ENCODE measurements at places on chromosomes 16 and 17.

DNA sequence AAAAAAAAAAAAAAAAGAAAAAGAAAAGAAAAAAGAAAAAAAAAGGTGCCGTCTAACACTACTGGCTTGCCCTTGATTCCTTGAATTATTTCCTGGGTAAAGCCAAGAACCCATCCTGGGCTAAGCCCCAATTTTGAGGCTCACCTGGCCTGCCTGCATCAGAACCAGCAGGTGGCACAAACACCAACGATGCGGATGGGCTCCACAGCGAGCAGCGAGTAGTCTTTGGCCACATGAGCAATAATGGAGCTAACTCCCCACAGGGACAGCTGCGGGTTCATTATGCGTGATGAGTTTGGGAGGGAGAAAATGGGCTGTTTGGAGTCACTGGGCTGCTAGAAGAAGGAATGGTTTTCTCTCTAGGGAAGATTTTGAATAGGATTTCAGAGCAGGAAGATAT, 91.1 kb downstream of the ASIC2 start:
- DNase-seq = no peak

DNA sequence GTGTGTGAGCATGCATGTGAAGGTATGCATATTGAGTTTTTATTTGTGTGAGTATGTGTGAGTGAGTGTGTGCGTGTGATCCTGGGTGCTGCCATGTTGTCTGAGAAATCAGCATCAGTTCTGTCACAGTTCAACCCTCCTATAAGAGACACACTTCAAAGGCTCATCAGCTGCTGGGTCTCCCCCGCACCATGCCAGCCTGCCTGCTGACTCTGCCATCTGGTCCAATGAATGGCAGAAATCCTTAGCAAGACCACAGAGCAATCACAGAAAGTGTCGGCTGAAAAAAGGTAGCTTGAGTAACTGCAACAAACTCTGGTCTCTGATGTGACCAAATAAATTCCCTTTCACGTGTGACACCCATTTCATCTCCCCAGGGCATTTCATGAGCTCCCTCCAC, 381.8 kb upstream of the MAF start:
- DNase-seq = no peak

DNA sequence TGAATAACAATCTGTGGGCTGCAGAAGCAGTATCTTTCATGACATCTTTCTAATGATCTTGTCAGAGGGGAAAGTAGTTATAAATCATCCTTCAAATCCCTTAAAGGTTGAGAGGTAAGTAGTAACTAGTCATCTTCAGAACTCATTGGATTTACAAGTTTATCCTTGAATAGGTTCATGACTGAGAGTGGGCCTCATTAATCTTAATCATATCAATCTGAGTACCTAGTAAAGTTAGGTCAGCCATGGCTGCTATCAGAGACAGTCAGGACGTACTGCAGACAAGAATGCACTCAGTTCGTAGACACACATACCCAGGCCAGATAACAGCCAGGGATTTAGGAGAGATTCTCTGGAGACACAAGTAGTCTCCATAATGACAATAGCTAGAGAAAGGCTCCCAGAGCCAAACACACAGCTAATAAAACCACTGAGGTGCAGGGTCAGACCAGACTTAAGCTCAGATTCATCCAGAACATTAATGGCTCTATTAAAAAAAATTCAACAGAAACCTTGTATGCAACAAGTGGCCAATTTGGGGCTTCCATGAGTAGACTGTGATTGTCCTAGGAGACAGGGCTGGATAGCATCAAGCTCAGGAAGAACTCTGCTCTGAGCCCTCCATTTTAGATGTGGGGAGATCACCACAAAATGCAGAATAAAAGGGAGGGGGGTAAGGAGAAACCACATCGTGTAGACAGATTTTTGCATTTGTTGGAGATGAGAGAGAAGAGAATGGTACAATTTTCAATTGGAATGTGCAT, 65.8 kb downstream of the TBX4 start:
- no peak for DNase-seq

GRCh38 chr16:89436366-89436765, 54.0 kb downstream of the ANKRD11 start:
- no peak for DNase-seq

DNA sequence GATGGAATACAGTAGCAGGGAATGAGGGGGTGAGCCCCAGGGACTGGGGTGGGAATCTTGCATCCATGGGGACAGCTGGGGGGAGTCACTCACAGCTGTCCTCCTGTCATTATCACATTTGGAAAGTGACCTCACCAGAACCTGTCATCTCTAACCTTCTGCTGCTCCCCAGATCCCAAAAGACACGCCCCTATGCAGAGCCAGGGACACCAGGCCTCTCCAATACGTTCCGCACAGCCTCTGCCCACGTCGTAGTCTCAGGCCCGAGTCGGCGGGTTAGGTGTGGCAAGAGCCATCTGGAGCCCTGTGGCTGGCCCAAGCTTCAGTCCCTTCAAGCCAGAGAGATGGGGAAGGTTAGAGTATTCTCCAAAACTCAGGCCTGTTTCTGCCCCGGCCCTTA, 214.3 kb downstream of the ENGASE start:
- DNase-seq = no peak

- no peak for DNase-seq
These were observed 234.6 kb downstream of the TMEM114 start for GRCh38 chr16:8355675-8356074.

GRCh38 chr16:12026741-12027490, 50.4 kb downstream of the SNX29 start:
- no peak for DNase-seq

- DNase-seq = no peak
These were observed 32.2 kb downstream of the APPBP2 start for GRCh38 chr17:60493847-60494321.

DNA sequence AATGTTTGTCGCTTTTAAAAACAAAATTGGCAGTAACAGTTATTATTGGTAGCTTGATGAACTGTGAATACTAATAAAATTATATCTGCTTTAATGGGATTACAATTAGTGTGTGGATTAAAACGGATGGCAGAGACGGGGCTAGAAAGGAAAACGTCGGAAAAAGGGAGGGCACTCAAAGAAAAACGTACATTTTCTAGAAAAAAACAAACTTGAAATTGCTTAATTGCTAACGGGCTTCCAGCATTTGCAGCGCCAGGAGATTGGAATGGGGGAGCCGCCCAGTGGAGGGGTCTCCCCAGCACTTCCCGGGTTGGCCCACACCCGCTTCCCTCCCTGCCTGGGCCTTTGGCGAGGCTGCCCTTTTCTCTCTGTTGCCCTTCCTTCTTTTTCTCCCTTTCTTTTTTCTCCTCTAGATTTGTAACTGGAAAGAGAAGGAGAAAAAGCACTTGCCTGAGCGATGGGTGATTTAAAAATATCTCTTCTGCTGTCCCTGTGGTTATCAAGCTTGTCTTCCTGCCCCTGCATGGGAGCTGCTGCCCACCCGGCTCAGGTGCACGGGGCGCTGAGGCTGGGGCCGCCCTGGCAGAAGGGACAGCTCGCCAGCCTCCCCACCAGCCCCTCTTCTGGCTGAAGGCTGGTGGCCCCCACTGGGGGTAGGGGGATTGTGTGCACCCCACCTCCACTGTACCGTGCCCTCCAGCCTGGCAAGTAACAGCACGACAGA, 5.9 kb downstream of the BAHCC1 start:
- DNase-seq = no peak

- no peak for DNase-seq
These were observed 78.4 kb upstream of the MED9 start for GRCh38 chr17:17398188-17398942.

DNA sequence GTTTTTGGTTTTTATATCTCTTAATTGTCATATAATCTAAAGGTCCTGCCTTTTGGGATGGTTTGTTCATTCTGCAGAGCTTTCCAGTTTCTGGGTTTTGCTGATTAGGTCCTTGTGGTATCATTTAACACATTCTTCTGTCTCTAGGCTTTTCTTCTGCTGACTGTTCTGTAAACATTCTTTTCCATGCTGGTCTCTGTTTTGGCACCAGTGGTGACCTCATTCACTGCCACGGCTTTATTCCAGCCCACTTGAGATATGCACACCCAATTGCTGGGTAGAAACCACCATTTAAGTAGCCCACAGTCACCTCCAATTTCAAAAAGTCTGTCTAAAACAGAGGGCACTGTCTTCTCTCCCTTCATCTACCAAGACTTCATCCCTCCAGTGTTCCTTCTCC, 31.1 kb upstream of the COX10 start:
- DNase-seq = no peak

DNA sequence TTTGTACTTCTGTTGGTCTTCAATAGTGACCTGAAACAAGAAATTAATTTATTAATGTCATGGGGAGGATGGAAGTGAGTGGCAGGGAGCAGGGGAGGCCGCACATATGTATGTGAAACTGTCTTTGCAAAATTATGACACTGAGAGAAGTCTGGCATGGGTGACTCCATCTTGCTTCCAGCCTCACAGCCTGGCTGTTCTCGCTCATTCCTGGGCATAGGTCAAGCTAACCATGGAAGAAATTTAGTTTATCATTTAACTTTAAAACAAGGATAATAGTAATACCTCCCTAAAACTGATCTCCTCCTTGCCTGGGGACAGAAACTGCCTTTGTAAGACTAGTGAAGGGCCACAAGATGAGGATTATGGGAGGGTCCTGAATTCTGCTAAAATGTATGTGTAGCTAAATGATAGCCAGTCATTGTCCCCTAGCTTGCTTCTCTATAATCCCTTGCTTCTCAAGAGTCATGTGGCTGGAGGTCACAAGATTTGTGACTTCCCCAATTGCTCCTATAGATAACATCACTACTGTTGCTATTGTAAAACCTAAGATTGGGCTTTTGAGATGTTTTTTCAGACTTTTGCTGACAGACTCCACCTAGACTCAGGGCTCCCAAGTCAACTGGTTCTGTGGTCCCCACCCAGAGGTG, 126.0 kb downstream of the HS3ST3A1 start:
- no peak for DNase-seq

DNA sequence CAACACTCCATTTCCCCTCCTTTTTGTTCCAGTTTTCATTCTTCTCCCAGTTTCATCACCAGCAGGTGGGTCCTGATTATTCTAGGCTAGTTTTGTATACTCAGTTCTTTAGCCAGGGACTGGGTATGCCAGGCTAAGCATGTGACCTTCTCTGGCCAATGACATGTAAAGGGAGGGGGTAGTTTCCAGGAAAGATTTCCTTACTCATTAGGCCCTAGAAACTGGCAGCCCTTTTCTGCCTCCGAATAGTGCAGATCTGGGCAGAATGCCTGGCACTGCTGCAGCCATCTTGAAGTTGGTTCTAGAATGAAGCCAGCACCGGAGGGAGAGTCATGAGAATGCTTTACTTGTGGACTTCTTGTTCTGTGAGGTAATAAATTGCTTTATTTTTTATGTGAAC, 126.9 kb upstream of the AXIN2 start:
- no peak for DNase-seq

GRCh38 chr16:87178977-87179376, 138.2 kb downstream of the C16orf95 start:
- DNase-seq = no peak

DNA sequence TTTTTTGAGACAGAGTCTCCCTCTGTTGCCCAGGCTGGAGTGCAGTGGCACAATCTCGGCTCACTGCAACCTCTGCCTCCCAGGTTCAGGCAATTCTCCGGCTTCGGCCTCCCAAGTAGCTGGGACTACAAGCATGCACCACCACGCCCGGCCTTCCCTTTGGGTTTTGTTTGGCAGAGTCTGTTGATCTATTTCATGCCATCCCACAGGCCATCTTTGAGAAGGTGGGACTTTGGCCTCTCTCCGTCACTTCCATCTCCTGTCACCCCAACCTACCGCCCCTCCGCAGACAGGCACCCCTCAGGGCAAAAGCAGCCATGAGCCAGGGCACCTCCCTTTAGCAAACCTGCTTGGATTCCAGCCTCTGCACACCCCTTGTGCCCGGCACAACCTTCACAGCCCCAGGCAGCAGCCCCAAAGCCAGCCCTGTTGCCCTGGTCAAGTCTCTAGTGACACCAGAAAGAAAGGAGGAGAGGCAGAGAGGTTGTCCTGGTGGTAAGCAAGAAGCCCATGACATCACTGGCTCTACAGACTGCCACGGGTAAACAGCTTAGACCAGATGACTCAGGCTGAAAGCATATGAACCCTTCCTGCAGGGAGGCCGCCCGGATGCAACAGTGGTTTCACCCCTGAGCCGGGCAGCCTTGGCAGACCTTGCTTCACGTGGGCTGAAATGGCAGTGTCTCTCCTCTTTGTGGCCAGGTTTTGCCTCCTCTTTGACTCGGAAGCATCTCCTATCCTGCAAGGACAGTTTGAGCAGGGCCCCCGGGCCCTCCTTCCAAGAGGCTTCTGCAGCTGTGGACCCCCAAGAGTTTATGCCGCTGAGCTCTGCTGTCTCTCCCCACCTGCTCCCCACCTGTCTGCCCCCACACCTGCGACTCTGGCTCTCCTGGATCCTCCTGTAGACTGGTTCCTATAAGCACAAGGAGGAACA, 8.1 kb upstream of the TIMP2 start:
- no peak for DNase-seq

- DNase-seq = no peak
These were observed 1.7 kb downstream of the CORO1A start for GRCh38 chr16:30184891-30185682.

- DNase-seq = no peak
These were observed 426.8 kb upstream of the DYNLRB2 start for GRCh38 chr16:80113873-80114574.

DNA sequence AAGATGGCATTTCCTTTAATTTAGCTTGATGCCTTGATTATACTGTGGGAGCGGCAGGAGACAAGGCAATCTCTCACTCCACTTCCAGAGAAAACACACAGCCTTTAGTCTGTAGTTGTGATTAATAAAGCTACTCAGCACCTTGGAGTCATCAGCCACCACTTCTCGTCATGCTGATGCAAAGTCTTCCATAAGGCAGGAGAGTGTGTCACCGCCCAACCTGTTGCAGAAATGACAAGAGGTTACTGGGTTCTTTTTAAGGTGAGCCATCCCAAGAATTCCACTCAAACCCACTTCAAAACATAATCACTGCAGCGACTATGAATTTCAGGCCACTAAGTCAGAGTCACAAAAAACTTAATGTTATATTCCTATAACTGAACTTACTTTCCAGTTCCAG, 223.9 kb upstream of the TOX3 start:
- no peak for DNase-seq

DNA sequence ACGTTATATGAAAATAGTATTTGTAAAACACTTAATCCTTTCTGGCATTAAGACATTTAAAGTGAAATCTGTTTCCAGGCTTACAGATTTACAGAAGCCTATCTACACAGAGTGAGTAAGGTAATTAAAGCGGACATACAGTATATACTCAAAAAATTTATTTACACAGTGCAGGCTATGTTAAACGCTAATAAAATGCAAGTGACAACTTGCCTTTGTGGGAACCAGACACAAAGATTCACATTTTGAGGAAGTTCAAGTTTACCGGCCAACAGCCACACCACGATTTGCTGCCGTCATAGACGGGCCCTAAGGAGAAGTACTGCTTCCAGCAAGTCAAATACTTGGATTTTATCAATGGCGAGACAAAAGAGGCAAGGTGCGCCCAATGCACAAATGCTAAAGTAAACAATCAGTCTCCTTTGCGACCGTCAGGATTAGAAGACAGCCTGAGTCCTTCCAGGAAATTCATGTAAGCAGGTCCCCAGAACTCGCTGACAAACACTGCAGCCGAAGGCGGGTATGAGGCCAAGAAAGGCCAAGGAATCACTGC, 801 bp downstream of the VPS35 start:
- DNase-seq = no peak

Data from activated CD4-positive, alpha-beta T cell treated with anti-CD3 and anti-CD28 coated beads for 4 hours (primary cell).